Stimulated activated CD4-positive, alpha-beta T cell treated with anti-CD3 and anti-CD28 coated beads, Interleukin-4, amount 100 ng/mL, for 4 hours (primary cell): ENCODE measurements at places on chromosomes 16 and 17.

- DNase-seq = peak; percentile 54
Observed at GRCh38 chr17:58344791-58345157, 7.2 kb downstream of the SUPT4H1 start.

GRCh38 chr17:8254881-8255280 lies 5.8 kb downstream of the PFAS start:
- no peak for DNase-seq

GRCh38 chr16:25060920-25061319 lies 45.8 kb upstream of the ARHGAP17 start:
- no peak for DNase-seq

DNA sequence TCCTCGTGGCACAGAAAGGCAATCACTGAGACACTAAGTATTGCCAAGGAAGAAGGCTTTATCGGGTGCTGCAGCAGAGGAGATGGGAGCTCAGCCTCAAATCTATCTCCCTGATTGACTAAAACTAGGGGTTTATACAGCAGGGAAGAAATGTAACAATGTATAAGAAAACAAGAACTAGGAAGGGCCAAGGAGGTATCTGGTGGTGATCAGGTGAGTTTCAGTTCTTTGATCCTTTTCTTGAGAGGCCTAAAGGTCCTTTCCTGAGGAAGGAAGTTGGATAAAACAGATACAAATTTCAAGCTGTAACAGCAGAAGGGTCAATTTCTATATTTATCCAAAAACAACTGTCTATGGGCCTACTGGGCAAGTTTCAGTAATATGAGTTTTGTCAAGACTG lies 212.4 kb downstream of the COPRS start:
- DNase-seq = no peak

GRCh38 chr17:9232591-9233270 lies 211.4 kb downstream of the NTN1 start:
- DNase-seq = no peak

- DNase-seq = no peak
Observed at GRCh38 chr17:76556765-76557367, 17.0 kb downstream of the PRCD start.

DNA sequence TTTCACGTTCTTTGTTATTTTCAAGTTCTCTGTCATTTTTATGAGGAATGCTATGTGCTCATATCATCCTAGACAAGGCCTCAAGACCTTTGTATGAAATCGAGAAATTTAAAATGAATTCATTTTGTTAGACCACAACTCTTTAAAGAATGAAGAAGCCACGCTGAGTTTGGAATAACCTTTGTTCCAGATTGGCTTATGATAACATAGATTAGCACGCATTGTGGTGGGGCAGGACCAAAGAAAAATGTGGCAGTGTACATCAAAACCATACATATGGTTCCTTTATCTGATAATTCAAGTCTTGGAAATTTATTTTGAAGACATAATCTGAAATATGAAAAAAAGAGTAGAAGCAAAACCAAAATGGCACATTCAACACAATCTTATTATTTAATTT lies 2.2 kb downstream of the HSD17B2 start:
- DNase-seq = no peak

DNA sequence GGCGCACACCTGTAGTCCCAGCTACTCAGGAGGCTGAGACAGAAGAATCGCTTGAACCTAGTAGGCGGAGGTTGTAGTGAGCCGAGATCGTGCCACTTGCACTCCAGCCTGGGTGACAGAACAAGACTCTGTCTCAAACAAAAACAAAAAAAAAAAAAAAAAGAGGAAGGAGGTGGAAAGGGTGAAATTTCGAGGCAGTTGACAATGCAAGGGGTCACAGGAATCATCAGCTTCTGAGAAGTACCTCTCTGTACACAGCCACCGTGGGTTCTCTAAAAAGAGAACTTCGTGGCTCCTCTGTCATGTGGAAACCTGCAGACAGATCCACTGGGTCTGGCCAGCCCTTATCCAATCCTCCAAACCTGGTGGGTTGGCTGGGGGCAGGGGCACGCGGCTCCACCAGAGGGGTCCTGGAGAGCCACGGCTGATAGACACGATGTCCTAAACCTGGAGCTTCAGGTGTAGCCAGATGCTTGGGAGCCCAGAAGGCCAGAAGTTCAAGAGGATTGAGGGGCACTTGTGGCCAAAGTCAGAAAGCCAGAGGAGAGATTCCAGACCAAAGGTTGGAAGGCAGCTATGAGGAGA lies 540 bp upstream of the CD300LF start:
- no peak for DNase-seq

DNA sequence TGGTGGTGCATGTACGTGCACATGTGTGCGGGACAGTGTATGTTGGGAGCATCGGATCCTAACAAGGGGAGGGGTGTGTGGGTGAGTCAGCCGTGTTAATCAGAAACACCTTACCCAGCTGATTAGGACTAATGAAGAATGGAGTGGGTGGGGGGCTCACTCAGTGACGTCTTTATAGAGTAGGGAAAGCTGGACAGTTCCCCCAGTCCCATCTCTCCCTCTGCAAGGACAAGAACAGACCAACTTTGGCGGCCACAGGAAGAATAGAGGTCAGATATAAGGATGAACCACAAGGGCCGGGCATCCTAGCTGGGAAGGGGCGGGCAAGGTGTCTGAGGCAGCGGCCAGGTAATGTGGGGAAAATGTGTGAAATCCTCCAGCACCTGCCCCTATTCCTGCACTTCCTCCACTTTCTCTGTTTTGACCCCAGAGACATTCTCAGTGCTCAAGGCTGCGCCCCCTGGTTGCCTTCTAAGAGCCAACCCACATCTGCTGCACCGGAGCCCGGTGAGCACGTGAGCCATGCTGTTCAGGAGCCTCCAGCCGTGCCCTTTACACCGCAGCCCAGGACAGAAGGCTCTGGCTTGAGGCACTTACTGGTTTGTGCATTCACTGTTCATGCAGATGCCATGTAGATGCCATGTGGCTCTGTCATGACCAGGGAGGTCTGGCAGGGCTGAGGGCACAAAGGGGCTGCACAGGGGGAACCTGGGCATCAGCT lies 18.9 kb upstream of the TBX21 start:
- no peak for DNase-seq

DNA sequence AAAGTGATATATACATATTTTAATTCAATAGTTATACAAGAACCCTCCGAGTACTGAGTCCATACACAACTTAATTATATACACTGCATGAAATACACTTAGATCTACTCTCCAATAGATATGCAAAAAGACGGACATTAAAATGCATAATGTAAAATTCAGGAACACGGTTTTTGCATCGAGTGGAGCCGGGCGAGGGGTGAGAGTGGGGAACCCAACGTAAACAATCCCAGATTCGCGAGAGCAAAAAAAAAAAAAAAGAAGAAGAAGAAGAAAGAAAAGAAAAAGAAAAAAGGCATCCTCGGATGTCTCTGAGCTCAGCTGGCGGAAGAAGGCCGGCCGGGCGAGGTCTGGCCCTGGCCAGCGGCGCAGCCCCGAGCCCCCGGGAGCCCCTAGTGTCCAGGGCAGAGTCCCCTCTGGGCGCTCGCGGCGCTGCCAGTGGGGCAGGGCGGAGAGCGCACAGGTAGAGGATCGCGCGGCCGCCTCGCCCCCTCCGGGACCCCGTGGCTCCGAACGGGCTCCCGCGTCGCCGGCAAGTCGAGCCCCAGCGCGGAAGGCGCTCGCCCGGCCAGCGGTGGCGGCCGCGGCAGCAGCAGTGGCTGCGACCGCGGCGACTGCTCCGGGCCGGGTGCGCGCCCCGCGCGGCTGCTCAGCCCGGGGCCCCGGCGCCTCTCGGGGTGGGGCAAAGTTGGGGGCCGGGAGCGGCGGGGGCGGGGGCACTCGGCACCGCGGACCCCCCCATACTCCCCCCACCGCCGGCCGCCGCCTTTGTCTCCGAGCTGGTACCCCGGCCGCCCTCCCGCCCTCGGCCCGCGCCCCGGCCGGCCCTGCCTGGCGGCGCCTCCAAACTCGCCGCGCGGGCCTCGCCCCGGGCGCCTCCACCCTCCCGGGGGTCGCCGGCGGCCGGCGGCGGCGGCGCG lies 9.6 kb upstream of the ZFHX3 start:
- DNase-seq = no peak

DNA sequence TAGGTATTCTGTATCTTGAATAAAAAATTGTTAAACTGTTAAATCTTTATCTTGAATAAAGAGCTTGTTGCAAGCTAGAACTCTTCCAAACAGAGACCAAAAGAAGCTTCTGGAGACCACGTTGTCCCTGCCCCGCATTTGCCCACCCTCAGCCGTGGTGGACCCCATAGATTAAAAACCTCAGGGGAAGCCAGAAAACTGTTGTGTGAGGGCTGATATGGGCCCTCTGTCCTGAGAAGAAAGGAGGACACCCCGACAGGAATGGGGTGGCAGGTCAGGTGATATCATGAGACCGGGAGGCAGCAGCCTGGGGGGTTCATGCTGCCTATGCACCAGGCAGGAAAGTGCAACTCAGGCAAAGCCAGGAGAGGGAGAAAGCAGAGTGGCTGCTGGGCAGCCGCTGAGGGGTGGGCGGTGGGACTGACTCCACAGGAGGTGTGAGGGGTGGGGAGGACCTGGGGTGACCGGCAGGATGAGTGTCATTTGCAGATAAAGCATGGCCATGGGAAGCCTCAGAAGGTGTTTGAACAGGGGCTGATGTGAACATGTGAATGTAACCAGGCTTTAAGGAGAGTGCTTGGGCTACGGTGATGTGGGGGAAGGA lies 147.8 kb downstream of the IRF8 start:
- DNase-seq = no peak
